ENCODE measurements at places on chromosomes 16 and 17.

DNA sequence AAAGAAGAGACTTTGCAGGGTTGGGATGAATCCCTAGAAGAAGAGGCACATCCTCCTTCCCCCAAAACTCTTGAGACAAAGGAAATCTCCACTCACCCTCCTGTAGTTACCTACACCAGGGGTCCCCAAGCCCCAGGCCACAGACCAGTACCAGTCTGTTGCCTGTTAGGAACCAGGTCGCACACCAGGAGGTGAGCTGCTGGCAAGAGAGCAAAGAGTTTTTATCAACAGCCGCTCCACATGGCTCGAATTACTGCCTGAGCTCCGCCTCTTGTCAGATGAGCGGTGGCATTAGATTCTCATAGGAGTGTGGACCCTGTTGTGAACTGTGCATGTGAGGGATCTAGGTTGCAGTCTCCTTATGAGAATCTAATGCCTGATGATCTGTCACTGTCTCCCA, 98.9 kb downstream of the CCT6B start:
- peak; percentile 77 for DNase-seq

DNA sequence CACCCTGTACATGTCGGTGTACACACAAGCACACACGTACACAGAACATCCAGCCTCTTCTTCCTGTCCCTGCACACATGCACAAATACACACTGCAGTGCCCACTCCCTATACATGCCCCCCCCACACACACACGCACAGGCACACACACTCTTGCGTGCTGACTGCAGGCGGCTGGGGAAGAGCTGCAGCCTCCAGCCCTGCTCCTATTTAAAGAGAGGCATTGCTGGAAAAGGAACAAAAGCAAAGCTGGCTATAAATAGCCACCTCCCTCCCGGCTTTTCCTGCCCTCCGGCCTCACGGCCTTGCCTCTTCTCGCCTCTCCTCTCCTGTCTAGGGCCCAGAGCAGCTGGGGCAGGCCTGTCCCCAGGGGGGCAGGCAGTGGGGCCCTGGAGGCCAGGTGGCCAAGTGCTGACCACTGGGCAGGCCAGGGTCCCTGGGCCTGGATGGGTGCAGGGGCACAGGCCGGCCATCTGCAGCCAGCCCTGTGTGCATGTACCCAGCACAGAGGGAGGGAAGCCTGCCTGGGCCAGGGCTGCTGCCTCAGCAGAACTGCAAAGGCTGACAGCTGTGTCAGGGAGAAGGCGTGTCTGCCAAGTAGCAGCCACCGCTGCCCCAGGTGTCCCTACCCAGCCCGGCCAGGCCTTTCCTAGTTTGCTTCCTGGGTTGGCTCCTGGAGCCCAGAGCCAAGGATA, 25.4 kb downstream of the RTN4RL1 start:
- peak; percentile 78 for DNase-seq

DNA sequence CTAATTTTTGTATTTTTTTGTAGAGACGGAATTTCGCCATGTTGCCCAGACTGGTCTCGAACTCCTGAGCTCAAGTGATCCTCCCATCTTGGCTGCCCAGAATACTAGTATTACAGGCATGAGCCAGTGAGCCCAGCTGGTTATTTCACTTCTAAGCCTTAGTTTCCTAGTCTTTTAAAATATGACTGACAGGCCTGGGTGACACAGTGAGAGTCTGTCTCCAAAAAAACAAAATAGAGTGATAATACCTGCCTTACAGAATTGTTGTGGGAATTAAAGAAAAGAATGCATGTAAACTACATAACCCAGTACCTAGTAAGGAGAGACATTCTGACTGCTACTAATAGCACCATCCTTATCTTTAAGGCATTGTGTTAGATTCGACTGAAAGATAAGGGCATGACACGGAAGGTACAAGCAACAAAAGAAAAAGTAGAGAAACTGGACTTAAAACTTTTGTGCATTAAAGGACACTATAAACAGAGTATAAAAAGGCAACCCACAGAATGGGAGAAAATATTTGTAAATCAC, 11.6 kb downstream of the TOM1L2 start:
- DNase-seq, result no peak

- DNase-seq, result no peak
Measured at GRCh38 chr16:79018650-79019429, 581.7 kb downstream of the MAF start.

- DNase-seq, result no peak
Measured at GRCh38 chr16:5257462-5257861, 159.9 kb upstream of the EEF2KMT start.

DNA sequence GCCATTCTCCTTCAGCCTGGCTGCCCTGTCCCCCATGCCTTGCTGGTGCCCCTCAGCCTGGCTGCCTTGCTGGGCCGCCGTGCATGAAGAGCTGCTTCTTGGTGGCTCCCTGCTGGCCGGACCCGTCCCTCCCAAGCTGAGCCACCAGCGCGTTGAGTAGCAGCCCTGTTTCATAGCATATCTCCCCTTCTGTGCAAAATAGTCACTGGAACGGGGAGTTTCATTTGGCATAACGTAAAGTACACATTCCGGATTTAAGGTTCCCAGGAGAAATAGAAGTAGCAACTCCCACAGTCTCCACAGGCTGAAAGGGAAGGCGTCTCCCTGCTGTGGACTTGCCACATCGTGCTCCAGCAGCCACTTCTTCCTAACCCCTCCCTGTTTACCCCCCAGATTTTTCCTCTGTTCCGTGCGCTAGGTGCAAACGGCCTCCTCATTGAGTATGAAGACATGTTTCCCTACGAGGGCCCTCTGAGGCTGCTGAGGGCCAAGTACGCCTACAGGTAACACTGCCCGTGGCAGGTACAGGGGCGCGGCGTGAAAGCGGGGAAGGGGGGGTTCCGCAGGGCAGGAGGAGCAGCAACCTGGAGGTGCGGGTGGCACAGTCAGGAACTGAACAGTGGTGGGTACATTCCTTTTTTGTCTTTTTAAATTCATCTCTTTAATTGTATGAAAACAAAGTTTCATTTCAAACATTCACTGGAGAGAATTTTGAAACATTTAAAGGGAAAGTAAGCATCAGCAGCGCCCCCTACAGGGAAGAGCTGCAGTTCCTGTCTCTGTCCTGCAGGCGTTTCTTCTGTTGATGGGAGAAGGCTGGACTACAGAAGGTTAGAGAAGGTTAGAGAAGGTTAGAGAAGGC, 5.8 kb upstream of the OGFOD3 start:
- DNase-seq, result no peak

- no peak for DNase-seq
Measured at GRCh38 chr17:4262703-4263102, 1.1 kb downstream of the ANKFY1 start.

DNA sequence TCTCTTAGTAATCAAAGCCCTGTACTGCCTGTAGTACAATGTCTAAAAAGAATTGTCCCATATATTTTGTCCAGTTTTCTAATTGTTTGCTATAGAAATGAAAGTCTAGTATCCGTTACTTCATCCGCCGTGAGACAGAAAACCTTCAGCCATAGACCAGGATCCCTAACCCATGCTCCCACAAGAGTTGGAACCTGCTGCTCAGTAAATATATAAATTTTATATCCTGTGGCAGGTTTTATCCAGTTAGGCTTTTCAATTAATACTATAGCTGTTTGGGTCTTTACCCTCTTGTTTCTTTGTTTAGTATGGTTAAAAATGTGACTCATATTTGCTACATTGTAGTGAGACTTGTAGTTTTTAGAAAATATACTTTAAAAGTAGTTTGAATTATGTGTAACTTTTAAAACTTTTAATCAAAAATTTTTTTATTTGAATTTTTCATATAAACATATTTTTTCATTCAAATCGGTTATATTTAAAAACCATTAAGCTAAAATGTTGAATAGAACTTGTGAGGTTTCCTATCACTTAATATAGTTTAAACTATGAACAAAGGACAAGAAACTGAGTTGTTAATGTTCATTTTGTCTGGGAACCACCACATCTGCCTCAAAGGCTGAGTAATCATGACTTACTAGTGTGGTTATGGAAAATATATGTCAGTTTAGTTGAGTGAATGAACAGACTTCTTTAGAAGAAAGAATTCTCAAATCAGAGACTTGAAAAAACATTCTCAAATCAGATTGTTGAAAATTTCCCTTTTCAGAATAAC, 54.8 kb downstream of the VMP1 start:
- no peak for DNase-seq

DNA sequence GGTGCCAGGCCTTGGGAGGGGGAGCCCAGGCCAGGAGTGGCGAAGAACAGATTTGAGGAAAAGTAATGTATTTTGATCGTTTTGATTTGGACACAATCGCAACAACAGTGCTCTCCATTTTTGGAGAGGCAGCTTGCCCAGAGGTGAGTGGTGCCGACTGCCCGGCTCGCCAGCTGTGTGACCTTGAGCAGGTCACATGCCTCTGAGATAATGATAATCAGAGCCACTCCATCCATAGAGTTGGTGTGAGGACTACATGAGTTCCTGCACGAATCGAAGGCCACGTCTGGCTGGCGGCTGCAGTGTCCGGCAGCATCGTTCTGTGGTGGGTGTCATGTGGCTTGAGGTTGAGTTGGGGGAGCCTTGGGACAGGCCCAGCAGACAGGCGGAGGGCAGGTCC, 20.7 kb downstream of the LLGL2 start:
- DNase-seq, result no peak

DNA sequence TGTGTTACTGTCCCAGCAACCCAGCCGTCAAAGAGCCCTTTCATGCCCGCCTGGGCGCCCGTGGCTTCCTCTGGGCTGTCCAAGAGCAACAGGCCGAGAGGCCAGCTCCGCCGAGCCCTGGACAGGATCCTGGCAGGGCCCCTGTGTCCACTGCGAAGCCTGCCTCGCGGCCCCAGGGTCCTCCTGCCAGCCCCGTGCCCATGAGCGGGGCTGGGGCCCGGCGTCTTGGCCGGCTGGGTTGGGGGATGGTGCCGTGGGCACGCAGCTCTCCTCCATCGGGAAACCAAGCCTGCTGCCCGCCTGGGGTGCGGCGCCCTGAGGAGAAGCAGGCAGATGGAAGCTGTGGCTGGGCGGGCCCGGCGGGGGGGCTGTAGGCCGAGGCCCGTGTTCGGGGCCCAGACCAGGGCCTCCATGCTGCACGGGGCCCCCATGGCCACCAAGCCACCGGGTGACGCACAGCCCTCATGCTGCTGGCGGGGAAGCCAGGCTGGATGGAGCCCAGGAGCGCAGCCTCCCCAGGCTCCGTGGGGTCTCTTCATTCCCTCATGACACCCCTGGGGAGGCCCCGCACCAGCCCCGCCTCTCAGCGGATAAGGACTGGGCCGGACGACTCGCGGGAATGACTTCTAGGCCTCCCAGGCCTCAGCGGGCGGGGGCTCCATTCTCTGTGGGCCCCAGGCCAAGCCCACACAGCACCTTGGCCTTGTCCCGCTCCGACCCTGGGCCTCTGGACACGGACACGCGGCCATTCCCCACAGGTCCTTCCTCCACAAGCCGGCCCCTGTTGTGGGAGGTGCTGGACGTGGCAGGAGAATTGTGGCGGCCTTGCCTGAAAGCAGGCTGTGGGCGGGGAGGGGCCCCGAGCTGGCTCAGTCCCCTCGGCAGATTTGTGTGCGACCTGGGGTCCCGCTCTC, at the start of gene C1QTNF8:
Gene C1QTNF8 (minus strand): TSS at position 76 of the 914 bp plus-strand sequence. CDS start 1,322 bp downstream, outside the sequence.
- DNase-seq, result no peak

DNA sequence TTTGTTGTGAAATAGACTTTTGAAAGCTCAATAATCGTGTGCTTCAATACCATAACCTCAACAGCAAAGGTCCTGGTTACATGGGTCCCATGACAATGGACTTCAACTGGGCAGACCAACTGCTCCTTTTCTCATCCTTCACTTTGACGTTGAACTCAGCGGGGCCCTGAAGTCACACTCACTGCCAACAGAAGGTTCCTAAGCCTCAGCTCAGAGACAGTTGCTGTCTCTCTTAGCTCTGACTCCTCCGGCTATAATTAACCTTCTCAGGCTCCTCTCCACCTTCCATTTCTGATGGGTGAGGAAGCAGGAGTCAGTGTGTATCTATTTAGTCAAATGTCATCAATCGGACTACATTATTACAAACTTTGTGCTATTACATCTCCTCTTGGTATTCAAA, 23.8 kb downstream of the MPP3 start:
- no peak for DNase-seq

DNA sequence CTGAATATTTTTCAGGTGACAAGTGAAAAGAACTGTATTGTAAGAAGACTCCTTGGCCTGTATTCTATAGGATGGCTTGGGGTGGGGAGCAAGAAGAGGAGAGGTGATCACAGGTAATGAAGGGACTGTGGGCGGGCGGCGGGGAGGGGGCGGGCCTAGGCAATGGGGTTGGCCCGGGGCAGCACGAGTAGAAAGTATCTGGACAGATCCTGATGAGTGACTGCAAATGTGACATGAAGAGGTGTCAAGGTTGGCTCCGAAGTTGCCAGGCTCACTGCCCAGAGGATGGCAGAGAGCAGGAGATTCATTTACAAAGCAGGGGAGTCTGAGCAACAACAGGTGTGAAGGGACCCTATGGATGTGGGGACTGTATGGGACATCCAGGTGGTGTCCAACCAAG, 10.8 kb upstream of the G6PC1 start:
- no peak for DNase-seq

DNA sequence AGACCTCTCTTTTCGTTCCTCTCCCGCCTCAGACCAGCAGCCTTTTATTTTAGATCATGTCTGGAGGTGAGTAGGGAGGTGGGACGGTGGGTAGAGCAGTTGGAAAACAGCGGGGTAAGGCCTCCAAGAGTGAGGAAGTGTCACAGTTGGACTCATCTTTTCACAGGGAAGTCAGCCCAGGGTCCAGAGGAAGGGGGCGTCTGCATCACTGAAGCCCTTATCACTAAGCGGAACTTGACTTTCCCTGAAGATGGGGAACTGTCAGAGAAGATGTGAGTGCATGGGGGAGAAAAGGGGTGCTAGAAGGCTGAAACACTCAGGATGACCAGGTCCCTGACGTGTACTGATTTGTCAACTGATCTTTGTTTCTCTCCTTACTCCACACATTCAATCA, 461 bp downstream of the LRRC46 start:
- no peak for DNase-seq

GRCh38 chr16:24850289-24850938, 4.7 kb downstream of the SLC5A11 start:
- DNase-seq, result no peak

DNA sequence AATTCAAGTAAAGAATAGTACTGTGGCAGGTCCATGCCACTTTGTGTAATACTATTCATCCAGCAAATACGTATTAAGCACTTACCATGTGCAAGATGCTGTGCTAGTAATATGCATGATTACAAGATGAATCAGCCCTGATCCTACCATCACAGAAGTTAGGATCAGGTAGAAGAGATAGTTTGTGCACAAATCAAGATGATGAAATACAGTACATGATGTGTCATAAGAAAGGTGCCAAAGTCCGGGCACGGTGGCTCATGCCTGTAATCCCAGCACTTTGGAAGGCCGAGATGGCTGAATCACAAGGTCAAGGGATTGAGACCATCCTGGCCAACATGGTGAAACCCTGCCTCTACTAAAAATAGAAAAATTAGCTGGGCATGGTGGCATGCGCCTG, 10.9 kb downstream of the COG4 start:
- DNase-seq, result no peak

DNA sequence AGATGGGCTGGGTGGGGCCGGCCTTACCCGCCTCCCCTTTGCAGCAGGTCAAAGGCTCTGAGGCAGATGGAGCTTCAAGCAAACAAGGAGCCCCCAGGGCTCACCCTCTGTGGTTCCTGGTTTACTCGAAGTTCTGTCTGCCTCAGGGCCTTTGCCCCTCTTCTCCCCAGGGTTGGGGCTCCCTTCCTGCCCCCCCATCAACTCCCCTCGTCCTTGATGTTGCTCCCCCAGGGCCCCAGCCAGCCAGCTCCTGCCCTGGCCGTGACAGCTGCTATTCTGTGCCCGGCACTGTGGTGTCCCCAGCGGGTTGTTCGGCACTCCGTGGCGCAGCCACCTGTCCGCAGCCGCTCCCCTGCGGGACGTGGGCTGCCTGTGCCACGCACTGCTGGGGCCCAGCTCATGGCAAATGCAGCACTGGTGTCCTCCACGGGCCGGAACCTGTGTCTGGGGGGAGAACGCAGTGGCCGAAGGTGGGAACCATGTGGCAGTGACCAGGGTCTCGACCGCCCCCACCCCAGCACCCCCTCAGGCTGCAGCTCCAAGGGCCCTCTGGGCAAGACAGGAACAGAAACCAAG, 4.3 kb upstream of the METRN start:
- peak; percentile 63 for DNase-seq
